Activated CD4-positive, alpha-beta T cell treated with anti-CD3 and anti-CD28 coated beads, Interleukin-2, amount 10 ng/mL, durations not matched to agents 24 days and 14 days (primary cell): ENCODE measurements at places on chromosomes 16 and 17. TPM values are rescaled to one million over a fixed set of nuclear protein-coding genes. Genes with fewer than 3 reads are reported as not detected.
A peak's percentile ranks its signal among the peaks of the same experiment; 100 is the strongest.

DNA sequence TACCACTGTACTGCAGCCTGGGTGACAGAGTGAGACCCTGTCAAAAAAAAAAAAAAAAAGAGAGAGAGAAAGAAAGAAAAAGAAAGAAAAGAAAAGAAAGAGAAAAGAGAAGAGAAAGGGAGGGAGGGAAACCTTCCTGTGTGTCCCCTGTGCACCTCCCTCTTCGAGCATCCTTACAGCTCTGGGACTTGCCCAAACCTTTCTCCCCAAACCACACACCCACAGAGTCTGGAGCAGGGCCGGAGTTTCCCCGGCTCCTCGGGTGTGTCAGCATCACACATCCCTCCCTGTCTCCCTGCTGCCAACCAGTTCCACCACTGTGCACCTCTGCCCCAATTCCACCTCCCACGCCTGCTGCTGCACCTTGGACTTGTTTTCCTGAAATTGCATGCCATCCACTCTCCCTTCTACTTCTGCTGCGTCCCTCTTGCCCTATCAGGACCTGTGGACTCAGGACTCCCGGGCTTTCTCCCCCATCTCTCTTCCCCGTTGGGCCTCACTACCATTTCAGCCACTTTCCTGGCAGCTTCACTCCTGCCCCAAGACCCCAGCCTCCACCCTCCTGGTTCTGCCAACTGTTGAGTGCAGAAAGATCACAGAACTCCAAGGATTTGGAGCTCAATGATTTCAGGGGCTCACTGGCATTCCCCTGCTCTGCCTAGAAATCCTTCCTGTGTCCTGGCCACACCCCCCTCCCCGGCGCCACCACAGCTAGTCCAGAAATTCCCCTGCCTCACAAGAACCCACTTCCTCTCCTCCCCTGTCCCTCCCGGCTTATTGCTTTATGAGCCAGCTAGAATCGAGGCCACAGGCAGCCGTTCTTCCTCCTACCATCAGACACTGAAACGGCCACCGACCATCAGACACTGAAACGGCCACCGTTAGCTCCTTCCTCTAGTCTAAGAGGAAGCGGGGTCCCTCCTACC, 3.7 kb upstream of the CDK3 start:
- peak overlapping the region; percentile 65 for H3K4me3 ChIP-seq
- peaks cover 19% of the 10 kb centered on the region for H3K4me1 ChIP-seq
- peaks cover 4% of the 10 kb centered on the region for H3K36me3 ChIP-seq
- DNase-seq = peak; percentile 83

GRCh38 chr17:76388966-76389888, 4.8 kb downstream of the SPHK1 start:
- H3K4me3 ChIP-seq = no peak overlapping the region
- H3K4me1 ChIP-seq = peaks cover 6% of the 10 kb centered on the region
- no peaks in the 10 kb centered on the region for H3K27me3 ChIP-seq
- no peak overlapping the region for H3K27ac ChIP-seq

- DNase-seq = peak; percentile 92
- H3K27ac ChIP-seq = peak overlapping the region; percentile 65
- H3K4me1 ChIP-seq = peaks cover 41% of the 10 kb centered on the region
- no peaks in the 10 kb centered on the region for H3K36me3 ChIP-seq
- H3K4me3 ChIP-seq = peak overlapping the region; percentile 73
These were observed 62.9 kb upstream of the AMZ2 start for GRCh38 chr17:68184816-68185436.

GRCh38 chr17:58531661-58532554, 17.5 kb upstream of the MTMR4 start:
- peak; percentile 94 for DNase-seq
- peaks cover 44% of the 10 kb centered on the region for H3K27me3 ChIP-seq
- peak overlapping the region; percentile 64 for H3K4me3 ChIP-seq
- H3K36me3 ChIP-seq = no peaks in the 10 kb centered on the region
- H3K4me1 ChIP-seq = peaks cover 13% of the 10 kb centered on the region
- no peak overlapping the region for H3K27ac ChIP-seq

DNA sequence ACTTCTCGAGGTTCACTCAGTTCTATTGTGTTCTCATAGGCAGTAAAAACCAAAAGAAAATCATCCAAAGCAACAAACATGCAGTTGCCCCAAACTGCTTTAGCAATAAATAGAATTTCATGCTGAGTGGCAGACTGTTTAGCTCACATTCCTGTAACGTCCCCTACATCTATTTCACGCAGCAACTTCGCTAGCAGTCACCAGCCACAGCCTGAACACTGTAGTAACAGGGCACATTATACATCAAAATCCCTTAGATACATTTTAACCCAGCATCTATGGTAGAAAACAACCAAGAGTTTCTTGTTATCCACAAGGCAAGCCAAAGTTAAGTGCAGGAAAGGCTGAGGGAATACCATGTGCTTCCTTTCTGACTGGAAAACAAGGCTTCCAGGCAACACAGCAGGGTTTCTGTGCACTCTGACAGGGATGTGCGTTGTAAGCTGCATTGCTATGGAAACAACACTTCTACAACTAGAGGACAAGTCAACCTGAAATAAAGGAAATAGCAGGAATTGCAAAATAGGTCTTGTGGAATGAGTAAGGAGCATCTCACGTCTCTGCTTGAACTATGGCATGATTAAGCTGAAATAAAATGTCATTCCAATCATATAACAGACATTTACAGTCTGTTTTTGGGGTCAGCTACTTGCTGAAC, 55.4 kb downstream of the CFDP1 start:
- DNase-seq = no peak
- H3K4me1 ChIP-seq = peaks cover 28% of the 10 kb centered on the region
- H3K27ac ChIP-seq = no peak overlapping the region
- H3K4me3 ChIP-seq = no peak overlapping the region
- H3K36me3 ChIP-seq = peaks cover 61% of the 10 kb centered on the region
- H3K27me3 ChIP-seq = peaks cover 33% of the 10 kb centered on the region

DNA sequence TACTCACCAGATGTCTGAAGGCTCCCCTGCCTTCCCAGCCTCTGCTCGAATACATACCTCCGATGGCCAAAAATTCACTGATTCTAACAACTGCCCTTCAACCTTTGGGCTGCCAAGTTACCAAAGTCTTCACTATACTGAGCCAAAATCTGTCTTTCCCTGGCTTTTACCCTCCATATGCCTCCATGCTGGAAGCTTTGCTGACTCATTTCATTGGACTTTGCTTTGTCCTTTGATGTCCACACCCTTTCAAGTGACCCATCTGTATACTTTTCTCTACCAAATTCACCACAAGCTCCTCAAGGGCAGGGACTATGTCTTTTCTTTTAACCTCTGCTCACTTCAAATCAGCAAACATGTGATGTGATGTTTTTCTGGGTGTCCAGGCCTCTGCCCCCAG, 21.0 kb upstream of the MTMR4 start:
- H3K4me1 ChIP-seq = peaks cover 3% of the 10 kb centered on the region
- no peak for DNase-seq
- H3K4me3 ChIP-seq = no peak overlapping the region
- H3K27ac ChIP-seq = no peak overlapping the region
- H3K36me3 ChIP-seq = no peaks in the 10 kb centered on the region

DNA sequence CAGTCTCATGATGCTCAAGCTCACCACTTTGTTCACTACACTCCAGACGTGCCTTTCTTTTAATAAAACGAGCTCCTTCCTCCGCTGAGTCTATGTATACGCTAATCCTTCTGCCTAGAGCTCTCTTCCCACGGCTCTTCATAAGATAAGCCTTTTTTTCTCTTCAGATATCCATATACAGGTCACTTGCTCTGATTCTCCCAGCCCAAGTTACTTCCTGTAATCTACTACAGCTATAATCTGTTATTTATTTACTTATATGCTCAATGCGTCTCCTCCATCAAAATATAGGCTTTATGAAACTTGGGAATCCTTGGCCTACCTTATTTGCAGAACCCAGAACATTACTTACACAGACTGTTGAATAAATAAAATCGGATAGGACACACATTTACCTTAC, 17.4 kb downstream of the C16orf87 start:
- H3K27ac ChIP-seq = peak overlapping the region; percentile 77
- H3K36me3 ChIP-seq = peaks cover 42% of the 10 kb centered on the region
- H3K4me1 ChIP-seq = peaks cover 40% of the 10 kb centered on the region
- H3K27me3 ChIP-seq = no peaks in the 10 kb centered on the region
- H3K4me3 ChIP-seq = no peak overlapping the region

GRCh38 chr16:14586637-14587305, 43.3 kb downstream of the PARN start:
- H3K4me3 ChIP-seq = no peak overlapping the region
- peaks cover 12% of the 10 kb centered on the region for H3K4me1 ChIP-seq
- H3K36me3 ChIP-seq = peaks cover 51% of the 10 kb centered on the region
- no peak for DNase-seq
- no peaks in the 10 kb centered on the region for H3K27me3 ChIP-seq

DNA sequence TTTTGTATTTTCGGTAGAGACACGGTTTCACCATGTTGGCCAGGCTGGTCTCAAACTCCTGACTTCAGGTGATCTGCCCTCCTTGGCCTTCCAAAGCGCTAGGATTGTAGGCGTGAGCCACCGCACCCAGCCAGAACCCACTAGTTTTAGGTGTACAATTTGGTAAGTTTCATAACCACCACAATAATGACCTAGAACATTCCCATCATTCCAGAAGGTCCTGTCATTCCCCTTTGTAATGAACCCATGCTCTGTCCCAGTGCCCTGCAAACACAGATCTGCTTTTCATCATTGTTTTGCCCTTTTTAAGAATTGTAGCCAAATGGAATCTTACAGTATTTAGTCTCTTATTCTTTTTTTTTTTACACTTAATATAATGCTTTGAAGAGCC, 35.6 kb upstream of the IRF8 start:
- no peak for DNase-seq
- H3K27me3 ChIP-seq = peaks cover 6% of the 10 kb centered on the region
- H3K27ac ChIP-seq = no peak overlapping the region
- peaks cover 3% of the 10 kb centered on the region for H3K4me1 ChIP-seq
- H3K36me3 ChIP-seq = no peaks in the 10 kb centered on the region

GRCh38 chr17:4934173-4934979, 2.3 kb downstream of the GP1BA start:
- no peak for DNase-seq
- no peaks in the 10 kb centered on the region for H3K27me3 ChIP-seq
- H3K36me3 ChIP-seq = peaks cover 48% of the 10 kb centered on the region
- H3K4me3 ChIP-seq = no peak overlapping the region
- no peak overlapping the region for H3K27ac ChIP-seq

- no peak overlapping the region for H3K27ac ChIP-seq
- H3K4me1 ChIP-seq = peaks cover 7% of the 10 kb centered on the region
- no peaks in the 10 kb centered on the region for H3K36me3 ChIP-seq
- no peak overlapping the region for H3K4me3 ChIP-seq
These were observed 21.5 kb downstream of the MYH11 start for GRCh38 chr16:15835136-15835878.

DNA sequence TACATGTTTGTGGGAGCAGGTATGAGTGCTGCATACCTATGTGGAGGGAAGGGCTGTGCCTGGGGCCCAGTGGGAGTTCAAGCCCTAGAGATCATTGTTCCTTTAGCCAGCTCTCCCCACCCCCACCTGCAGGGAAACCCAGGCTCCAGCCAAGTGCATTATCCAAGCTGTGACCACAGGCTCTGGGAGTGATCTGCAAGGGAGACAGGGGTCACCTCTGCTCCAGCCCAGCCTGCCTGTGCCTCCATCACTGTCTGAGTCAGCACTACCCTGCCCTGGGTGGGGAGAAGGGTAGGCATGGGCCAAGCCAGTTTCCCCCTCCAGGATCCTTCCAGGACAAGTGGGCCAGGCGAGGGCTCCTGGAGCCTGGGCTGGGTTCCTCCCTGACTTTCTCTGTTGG, 32.1 kb upstream of the SBK1 start:
- H3K27ac ChIP-seq = no peak overlapping the region
- no peak overlapping the region for H3K4me3 ChIP-seq
- H3K27me3 ChIP-seq = peaks cover 16% of the 10 kb centered on the region
- DNase-seq = no peak

DNA sequence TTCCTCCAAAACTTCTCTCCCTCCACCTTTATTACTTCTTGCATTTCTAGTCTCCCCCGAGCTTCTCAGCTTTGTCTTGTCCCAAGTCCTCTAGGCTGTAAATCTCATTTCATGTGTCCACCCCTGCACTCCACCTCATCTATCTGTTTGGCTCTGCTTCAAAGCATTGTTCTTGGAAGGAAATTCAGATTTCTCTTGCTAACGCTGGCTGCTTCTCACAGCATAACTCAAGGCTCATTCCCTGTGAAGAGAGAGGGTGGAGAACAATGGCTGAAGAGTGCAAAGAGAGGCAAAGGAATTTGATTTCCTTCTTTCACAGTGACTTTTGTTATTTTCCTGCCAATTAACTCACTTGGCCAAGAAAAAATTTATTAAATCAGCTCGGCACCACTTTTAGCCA, 476.5 kb downstream of the TMEM114 start:
- no peaks in the 10 kb centered on the region for H3K36me3 ChIP-seq
- H3K27ac ChIP-seq = no peak overlapping the region
- H3K4me3 ChIP-seq = no peak overlapping the region
- no peak for DNase-seq
- H3K4me1 ChIP-seq = no peaks in the 10 kb centered on the region

GRCh38 chr17:6558932-6559752, 2.8 kb upstream of the PITPNM3 start:
- H3K36me3 ChIP-seq = no peaks in the 10 kb centered on the region
- no peak overlapping the region for H3K4me3 ChIP-seq
- H3K4me1 ChIP-seq = peaks cover 7% of the 10 kb centered on the region
- no peak for DNase-seq

GRCh38 chr17:62882284-62882683, 74.2 kb upstream of the MARCHF10 start:
- no peak overlapping the region for H3K4me3 ChIP-seq
- H3K27me3 ChIP-seq = peaks cover 13% of the 10 kb centered on the region
- no peaks in the 10 kb centered on the region for H3K36me3 ChIP-seq
- H3K27ac ChIP-seq = no peak overlapping the region

DNA sequence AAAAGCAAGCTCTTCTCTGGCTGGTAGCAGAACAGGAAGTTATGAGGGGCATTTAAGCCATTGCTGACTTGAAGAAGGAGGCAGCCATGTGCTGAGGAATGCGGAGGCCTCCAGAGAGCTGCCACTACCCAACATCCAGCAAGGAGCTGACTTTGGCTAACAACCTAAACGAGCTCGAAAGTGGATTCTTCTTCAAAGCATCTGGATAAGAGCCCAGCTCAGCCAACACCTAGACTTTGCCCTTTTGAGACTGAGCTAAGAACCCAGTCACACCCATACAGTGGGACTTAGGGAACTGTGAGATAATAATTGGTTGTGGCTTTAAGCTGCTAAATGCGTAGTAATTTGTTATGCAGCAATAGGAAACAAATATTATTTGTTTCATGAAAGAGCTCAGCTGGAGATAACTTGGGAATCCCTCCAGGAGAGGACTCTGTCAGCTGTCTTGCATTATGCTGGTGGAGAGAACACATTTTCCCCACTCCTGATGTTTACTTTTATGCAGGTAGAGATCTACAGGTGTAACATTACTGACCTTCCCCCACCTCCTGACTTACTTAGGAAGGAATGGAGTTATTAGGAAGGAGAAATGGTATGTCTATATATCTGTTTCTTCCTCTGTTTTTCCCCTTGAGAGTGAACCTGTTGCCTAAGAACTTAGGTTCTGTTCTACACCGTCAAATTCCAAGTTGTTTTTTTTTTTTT, 52.7 kb upstream of the ZNF629 start:
- no peak for DNase-seq
- peaks cover 3% of the 10 kb centered on the region for H3K4me1 ChIP-seq
- H3K27me3 ChIP-seq = no peaks in the 10 kb centered on the region
- H3K36me3 ChIP-seq = no peaks in the 10 kb centered on the region
- H3K4me3 ChIP-seq = no peak overlapping the region

SCIMP gene
- not detected in 2 replicates for total RNA-seq

CRYBA1 gene
- total RNA-seq = not detected in 2 replicates

RAC3 gene
- 11.5 and 12.1 TPM in 2 replicates for total RNA-seq

PGS1 gene
- 65.6 and 67.8 TPM in 2 replicates for total RNA-seq

TRPV2 gene
- total RNA-seq = 29.6 and 38.7 TPM in 2 replicates

PRRT2 gene
- total RNA-seq = 1.6 and 1.7 TPM in 2 replicates

SOCS1 gene
- 152 and 153 TPM in 2 replicates for total RNA-seq

ABCA10 gene
- 0.24 and 0.37 TPM in 2 replicates for total RNA-seq

MFAP4 gene
- not detected in 2 replicates for total RNA-seq

MPP2 gene
- total RNA-seq = 0.83 and 1.3 TPM in 2 replicates
